ENCODE measurements at places on chromosomes 5 and 9.

DNA sequence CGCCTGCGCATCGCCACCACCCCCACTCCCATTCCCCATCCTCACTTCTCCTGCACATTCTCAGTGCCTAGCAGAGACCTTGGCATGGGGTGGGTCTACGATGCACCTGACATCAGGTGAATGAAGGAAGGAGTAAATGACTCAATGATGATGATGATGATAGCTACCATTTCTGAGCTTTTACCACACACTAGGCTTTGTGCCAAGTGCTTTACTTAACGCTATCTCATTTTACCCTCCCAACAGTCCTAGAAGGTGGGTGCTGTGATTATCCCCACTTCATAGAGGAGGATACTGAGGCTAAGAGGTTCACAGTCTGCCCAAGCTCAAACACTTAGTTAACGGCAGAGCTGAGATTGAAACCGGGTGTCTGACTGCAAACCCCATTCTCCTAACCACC lies 27.1 kb downstream of the CAMK2A start:
- no peak for DNase-seq

GRCh38 chr5:40437452-40437861 lies 242.3 kb upstream of the PTGER4 start:
- no peak for DNase-seq

- no peak for DNase-seq
Measured at GRCh38 chr9:128005923-128006322, 25.1 kb upstream of the EEIG1 start.

DNA sequence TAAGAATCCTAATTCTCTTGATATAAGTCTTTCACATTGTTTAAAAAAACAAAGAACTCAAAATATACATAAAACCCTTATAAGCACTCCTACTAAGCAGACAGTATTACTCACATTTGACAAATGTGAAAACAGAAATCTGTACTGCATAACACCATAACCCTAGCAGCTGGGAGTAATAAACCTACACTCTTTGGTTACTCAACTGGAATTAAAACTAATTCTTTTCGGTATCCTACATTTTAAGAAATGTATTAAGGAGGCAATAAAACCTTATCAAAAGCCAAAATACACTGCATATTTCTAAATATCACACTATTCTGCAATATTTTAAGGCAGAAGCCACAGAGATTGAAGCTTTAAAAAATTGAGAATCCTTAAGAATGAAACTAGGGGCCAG lies 6.8 kb downstream of the AUH start:
- DNase-seq = no peak

DNA sequence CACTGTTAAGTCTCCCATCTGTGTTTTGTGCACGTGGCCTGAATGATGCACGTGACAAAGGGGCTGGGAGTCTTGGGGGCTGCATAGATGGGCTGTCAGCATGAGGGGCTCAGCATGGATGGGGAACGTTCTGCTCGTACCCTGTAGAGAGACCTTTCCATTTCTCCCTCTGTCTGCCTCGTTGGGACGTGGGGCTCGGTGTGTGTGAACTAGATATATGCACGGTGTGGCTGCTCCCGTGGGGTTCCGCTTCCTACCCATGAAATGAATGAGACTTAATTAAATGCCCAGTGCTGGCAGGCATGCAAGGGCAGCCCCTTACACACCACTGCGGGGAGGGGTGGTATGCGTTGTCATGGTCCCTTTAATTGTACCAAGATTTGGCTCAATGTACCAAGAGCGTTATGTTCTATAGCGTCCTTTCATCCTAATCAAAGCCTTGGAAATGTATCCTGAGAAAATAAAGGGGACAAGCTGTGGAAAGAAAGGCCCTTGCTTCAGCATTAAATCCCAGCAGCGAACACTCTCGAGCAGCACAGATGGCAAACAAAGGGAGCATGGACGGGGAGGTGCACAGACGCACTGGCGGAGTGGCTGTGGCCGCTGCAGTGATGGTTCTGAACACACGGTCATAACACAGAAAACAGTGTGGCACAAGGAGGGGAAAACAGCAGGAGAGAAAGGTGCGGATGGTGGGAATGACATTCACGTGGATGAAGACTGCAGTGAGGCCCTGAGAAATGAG lies 66.8 kb downstream of the RASGEF1C start:
- DNase-seq = no peak

DNA sequence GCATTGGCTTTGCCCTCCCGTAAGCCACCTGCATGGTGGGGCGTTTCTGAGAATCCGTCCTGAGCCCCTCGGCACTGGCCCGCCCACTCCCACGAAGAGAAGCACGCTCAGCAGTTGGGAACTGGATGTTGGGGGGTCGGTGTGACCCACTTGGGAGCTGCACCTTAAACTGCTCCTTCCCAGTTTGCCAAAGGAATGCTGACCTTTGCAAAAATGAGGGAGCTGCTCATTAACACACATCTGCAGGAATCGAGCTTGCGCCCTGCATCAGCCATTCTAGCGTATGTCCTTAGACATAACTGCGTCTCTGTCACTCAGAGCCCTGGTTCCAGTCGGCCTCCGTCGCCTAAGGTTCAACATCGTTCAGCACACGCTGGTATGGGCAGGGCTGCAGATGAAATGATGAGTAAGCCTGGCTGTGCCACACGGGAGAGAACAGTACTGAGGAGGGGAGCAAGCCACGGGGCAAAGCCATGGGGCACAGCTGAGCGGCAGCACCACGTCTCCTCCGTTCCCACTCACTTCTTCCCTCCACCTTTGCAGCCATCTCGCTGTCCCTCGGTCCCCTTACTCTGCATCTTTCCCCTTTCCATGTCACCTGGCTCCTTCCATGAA lies 28.8 kb upstream of the NCS1 start:
- no peak for DNase-seq

DNA sequence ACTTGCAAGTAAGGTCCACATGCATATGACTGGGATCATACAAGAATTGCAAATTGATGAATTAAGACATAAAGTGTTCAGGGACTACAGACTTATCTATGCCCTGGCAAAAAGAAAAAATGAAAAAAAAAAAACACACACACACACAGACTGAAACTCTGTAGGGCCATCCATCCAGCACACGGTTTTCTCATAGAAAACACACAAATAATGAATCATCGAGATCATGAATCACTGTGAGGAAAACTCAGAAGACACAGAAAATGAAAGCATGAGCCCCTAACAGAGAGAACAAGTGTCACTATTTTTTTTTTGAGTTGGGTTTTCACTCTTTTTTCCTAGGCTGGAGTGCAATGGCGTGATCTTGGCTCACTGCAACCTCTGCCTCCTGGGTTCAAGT lies 185.2 kb downstream of the IRX2 start:
- DNase-seq = no peak

- DNase-seq = no peak
Measured at GRCh38 chr5:128644863-128645262, 106.8 kb upstream of the FBN2 start.

DNA sequence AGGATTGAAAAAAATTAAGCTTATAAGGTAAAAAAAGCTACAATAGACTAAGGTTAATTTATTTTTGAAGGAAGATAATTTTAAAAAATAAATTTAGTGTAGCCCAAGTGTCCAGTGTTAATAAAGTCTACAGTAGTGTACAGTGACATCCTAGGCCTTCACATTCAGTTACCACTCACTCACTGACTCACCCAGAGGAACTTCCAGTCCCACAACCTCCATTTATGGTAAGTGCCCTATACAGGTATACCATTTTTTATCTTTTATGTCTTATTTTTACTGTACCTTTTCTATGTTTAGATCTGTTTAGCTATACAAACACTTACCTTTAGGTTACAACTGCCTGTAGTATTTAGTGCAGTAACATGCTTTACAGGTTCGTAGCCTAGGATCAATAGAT lies 79.8 kb upstream of the ZNF462 start:
- DNase-seq = no peak

DNA sequence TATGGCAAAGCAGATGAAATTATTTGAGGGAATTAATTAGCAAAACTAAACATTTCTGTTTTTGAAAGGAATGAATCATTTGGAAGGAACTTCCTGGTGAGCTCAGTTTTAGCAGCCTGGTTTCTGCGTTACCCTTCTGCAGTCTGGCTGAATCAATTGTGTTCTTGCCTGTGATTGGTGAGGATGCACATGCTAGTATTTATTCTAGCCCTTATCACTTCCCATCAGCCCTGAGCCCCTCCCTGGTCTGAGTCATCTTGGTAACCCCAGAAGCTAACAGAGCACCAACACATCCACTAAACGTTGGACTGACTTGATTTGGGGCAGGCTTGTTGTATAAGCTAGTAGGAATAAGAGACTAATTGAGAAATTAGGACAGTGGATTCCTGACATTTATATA lies 6.6 kb downstream of the TJP2 start:
- peak; percentile 70 for DNase-seq

- no peak for DNase-seq
Measured at GRCh38 chr9:95028853-95029219, 288.7 kb downstream of the FANCC start.

DNA sequence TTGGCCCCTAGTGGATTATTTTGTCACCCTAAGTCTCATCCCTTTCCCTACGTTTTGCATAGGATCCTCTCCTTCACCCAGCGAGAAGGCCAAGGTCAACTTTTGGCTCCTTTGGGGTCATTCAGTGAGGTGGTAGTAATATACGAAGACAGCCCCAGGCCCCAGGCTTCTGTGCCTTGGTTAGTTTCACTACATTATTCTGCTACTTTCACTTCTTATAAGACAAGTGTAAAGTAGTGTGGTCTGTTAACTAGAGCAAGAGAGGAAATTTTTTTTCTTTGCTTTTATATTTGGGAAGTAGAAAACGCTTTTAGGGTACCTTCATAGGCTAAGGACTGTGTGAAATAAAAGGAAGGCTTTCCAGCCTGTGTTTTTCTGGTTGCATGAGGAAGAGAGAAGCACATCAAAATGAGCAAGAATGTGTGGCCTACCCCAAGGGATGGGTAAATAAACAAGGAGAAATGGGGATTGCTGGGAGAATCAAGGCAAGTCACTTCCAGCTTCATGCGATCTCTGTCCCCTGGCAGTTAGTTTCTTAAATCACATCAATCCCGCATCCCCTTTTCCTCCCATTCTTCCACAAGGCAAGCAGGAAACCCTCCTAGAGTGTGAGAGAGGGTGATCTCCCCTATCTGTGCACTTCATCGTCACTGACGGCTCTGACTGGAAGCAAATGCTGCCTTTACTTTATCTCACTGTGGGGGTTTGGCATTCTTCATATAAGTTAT lies 677.0 kb upstream of the WWC1 start:
- no peak for DNase-seq

GRCh38 chr9:23596913-23597634 lies 229.0 kb downstream of the ELAVL2 start:
- DNase-seq = no peak

- no peak for DNase-seq
Measured at GRCh38 chr9:68978066-68978465, 35.8 kb downstream of the PRKACG start.

DNA sequence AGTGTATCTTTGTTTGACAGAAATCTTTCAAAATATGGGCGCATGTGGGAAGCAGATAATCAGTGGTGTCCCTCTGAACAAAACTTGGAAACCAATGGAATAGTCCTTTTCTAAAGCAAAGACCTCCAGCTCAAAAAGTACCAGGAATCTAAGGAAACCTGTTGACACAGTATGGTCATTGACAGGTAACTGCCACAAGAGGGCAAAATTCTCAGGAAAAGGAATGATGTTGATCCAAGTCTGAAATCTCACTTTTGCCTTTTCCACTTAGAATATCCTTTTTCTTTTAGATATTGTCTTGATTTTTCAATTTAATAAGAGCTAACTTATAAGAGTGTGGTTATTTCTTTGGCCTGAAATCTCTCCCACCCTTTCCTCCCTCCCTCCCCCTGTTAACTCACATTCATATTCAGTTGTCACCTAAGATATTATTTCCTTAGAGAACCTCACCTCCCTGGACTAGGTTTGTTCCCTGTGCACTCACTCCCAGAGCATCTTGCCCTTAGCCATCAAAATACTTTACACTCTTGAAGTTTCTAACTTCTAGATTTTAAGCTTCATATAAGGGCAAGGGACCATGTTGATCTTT lies 59.0 kb upstream of the BARX1 start:
- DNase-seq = no peak
